ENCODE measurements at places on chromosomes 3 and 15. TPM values are rescaled to one million over a fixed set of nuclear protein-coding genes. Genes with fewer than 3 reads are reported as not detected.

DNA sequence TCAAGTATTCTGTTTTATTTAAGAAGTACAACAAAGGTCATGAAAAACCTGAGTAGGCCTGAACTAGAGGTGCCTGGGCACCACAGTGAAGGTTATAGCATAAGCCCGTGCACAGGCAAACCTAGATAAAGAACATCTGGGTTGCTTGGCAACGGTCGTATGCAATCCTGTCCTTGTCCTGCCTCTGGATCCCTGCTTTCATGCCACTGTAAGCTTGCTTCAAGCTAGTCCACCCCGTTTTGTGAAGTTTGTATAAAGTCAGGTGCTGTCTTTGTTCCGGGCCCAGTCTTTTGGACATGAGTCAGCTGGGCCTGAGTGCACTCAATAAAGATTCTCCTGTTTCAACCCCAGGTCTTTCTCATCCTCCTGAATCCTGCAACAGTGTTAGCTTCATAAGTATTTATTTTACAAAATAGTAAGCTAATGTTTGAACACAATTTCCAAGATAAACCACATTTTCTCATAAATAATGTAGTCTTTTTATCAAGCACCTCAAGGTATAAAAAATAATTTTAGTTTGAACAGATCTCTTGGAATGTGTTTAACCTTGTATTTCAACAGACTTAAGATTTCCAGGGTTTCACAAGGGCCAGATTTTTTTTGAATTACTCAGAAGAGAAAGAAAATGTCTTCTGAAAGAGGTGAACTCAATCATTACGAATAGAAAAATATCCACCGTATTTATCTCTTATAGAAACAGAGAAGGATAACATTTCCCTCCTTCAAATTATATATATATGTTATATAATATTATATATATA lies 14.3 kb upstream of the SLC9C1 start:
- H3K27me3 ChIP-seq = no peaks in the 10 kb centered on the region
- no peak for DNase-seq
- H3K36me3 ChIP-seq = no peaks in the 10 kb centered on the region
- peaks cover 10% of the 10 kb centered on the region for H3K4me1 ChIP-seq

DNA sequence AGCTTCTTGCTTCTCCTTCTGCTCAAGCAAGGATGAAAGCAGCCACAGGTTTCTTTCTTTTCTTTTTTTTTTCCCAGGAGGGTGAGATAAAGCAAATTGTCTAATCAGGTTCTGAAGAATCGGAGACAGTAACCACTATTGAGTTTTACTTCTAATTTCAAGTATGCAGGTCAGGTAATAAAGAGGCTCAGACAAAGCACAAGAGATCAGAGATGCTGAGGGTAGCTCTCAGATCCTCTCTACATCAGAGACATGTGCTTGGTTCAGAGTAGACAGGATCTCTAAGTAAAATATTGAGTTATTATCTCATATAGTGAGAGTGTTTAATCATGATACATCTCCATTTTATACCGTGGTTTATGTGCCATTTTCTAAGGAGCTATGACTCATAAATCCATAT lies 168.5 kb downstream of the NFKBIZ start:
- no peak overlapping the region for H3K27ac ChIP-seq
- DNase-seq = no peak
- H3K36me3 ChIP-seq = no peaks in the 10 kb centered on the region
- H3K4me1 ChIP-seq = no peaks in the 10 kb centered on the region
- no peaks in the 10 kb centered on the region for H3K27me3 ChIP-seq

MED12L gene
- total RNA-seq = 21.5 TPM

GRCh38 chr3:72628065-72628464 lies 220.2 kb downstream of the SHQ1 start:
- H3K27me3 ChIP-seq = no peaks in the 10 kb centered on the region
- peaks cover 19% of the 10 kb centered on the region for H3K4me1 ChIP-seq
- H3K27ac ChIP-seq = no peak overlapping the region
- H3K36me3 ChIP-seq = no peaks in the 10 kb centered on the region

FAM107A gene
- total RNA-seq = not detected

SLCO3A1 gene
- not detected for total RNA-seq

- H3K27ac ChIP-seq = no peak overlapping the region
- no peak for DNase-seq
- no peak overlapping the region for H3K4me3 ChIP-seq
- no peaks in the 10 kb centered on the region for H3K27me3 ChIP-seq
- no peaks in the 10 kb centered on the region for H3K36me3 ChIP-seq
Observed at GRCh38 chr3:99544786-99545281, 93.6 kb upstream of the COL8A1 start.

GRCh38 chr3:167852216-167852615 lies 116.7 kb downstream of the SERPINI1 start:
- no peak overlapping the region for H3K4me3 ChIP-seq
- no peaks in the 10 kb centered on the region for H3K36me3 ChIP-seq
- H3K4me1 ChIP-seq = no peaks in the 10 kb centered on the region
- H3K27ac ChIP-seq = no peak overlapping the region

All from Caco-2 (cell line).